GM03348 (cell line): ENCODE measurements at places on chromosomes 13 and 19.

DNA sequence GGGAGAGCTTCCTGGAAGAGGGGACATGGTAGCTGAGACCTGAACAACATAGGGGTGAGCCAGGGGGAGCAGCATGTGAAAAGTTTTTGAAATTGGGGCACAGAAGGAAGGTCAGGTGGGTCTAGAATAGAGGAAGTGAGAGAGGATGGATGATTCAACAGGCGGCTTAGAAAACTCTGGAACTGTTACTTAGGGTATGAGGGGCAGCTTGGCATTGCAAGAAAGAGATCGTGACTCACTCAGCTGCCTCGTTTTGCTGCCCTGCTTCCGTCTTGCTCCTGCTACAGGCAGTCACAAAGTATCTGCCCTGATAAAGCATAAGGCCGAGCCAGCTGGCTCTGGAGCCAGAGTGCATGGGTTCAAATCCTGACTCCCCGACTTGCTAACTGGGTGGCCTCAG is 1.3 kb upstream of the CEACAM20 start:
- DNase-seq, result no peak

DNA sequence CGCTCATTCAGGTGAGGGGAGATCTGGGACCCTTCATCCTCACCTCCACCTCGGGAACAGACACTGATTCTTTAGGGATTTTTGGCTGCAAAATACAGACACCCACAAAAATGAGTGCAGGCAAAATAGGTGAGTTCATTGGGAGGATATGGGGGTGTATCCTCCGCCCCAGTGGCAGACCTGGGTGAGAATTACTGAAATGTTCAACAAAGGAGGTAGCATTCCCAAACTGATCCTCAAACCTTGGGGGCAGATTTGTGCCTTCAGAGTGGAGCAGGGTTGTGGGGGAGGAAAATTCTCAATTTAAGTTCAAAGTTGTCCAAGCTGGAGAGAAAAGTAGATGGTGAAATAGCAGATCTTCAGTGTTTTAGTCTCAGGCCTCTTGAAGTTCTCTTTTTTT is 31.3 kb upstream of the SIN3B start:
- DNase-seq, result no peak

GRCh38 chr13:98365302-98365701 is 188.2 kb upstream of the RNF113B start:
- no peak for DNase-seq

GRCh38 chr19:4329858-4330257 is 8.8 kb downstream of the STAP2 start:
- no peak for DNase-seq

DNA sequence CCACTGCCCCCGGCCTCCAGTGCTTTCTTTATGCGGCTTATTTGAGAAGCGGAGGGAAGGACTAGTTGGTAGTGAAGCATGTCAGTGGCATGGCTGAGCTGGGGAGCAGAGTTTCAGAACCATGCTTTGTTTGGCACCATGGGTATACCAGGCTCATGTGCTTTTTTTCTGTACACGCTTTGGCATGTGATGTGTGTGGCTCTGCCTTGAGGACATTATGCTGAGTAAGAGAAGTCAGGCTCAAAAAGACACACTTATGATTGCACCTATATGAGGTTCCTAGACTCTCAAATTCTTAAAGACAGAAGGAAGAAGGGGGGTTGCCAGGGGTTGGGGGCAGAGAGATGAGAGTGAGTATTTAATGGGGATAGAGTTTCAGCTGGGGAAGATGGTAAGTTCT is 21.3 kb downstream of the GATAD2A start:
- no peak for DNase-seq

- DNase-seq, result no peak
Measured at GRCh38 chr13:98874029-98874397, 103.9 kb downstream of the DOCK9 start.

GRCh38 chr19:38266981-38267597 is 2.7 kb downstream of the SPINT2 start:
- DNase-seq, result no peak

DNA sequence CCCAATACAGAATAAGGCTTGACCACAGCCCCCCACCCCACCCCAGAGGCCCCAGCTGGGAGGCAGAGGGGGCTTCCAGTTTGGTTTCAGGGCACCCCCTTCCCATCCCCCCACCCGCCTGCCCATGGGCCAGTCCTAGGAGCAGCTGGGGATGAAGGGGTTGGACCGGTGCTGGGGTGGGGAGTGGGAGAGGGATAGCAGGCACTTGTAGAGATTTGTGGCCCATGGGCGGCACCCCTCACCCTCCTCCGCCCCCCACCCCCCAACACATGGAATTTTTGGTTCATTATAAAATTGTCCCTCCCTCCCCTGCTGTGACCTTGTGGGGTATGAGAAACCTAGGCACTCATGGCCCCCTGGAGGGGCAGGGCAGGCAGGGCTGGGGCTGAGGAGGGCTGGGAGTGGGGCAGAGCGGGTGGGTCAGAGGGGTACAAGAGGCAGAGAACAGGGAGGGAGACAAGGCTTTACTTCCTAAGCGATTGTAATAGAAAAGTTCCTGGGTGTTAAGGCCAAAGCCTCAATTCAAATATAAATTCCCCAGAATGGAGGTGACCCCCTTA is 5.3 kb upstream of the GSK3A start:
- no peak for DNase-seq

DNA sequence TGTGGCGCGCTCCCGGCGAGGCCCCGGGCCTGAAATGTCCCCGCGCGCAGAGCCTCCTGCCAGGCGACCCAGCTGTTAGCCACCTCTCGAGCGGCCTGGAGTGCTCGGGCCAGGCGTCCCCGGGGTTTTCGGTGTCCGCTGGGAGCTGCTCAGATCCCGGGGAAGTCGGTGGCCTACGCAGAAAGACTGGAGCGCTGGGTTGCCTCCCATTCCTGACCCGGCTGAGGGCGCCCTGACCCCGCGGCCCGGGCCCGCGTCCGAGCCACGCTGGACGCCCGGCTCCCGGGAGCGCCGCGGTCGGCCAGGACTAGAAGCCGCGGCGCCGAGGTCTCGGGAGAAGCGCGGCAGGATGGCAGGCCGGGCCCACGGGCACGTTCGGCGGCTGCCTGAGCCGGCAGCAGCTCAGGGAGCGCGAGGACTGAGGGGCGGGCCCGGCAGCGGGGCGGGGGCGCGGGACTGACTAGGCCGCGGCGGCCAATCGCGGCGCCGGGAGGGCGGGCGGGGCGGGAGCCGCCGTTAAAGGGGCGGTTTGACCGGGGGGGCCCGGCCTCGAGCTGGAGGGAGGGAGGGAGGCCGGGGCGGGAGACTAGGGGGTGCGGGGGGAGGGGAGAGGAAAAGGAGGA is 1.3 kb upstream of the ZIC2 start:
- peak; percentile 95 for DNase-seq

DNA sequence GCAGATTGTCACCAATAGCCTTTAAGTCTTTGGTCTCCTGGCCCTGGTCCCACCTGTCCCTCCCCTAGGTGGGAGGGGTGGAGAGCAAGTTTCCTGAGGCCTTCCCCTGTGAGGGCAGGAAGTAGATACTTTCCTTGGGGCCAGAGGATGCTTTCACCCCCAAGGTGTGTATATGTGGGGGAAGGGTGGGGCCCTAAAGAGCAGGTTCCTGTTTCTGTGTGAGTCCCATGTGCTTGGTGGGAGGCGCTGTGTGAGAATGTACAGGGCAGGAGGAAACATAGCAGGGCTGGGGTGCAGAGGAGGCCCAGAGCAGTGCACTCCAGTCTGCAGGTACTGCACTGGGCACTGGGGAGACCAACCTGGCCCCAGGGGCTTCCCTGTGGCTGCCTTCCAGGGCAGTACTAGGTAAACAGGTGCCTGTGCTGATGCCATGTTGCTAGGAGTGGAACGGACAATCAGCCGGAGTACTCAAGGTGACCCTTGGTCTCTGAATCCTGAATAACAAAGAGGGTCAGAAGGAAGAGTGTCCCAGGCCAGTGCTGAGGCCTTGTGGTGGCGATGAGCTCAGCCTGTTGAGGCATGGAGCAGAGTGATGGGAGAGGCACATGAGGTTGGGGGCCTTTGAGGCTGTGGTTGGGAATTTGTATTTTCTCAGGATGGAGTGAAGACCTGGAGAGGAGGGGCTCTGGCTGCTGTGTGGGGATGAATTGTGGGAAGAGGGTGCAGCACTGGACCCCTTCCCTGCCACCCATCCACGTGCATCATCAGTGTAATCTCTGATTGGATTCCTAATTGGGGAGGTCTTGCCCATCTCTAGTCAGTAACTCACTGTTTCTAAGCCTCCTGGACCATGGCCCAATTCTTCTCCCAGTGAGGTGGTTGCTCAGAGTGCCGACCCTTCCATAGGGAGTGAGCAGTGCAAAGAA is 5.1 kb downstream of the EGLN2 start:
- no peak for DNase-seq

GRCh38 chr13:79519255-79519654 is 38.3 kb downstream of the NDFIP2 start:
- peak; percentile 27 for DNase-seq
